Esophagus squamous epithelium (tissue), 5 donors: ENCODE measurements at places on chromosomes 5 and 9.

DNA sequence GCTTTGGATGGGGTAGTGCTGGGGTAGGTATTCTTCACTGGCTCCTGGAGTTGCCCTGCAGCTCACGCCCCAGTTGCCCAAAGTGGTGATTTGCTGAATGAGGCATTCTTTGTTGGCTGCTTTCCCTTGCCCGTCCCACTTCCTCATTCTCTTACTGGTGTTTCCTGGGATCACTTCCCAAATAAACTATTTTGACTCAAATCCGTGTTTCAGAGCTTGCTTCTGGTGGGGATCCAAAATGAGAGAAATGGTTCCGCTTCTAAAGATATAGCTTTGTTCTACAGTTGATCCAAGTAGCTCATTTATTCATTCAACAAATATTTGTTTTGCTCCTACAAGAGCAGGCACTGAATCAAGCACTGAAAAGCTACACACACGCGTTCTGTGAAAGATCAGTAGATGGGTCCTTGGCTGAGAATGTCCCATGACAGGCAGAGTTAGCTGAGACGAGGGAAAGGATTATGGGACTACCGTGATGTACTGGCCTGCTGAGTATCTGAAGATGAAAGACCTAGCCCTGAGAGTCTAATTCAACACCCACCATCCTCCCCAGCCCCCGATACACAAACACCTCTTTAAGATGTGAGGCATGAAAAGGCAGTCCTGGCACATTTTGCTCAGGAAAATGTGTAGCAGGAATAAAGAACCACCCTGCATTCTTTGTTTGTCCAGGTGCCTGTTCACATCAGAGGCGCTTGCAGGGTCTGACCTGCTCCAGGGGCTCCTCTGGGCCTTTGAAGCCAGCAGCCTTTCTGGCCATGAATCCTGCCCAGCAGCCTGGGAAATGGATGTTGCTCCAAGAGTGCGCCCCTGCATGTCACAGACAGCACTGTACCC, 143.1 kb upstream of the RANBP3L start:
- no peak for DNase-seq

- DNase-seq: no peak
Observed at GRCh38 chr5:151251001-151251551, 1.9 kb upstream of the GM2A start.

DNA sequence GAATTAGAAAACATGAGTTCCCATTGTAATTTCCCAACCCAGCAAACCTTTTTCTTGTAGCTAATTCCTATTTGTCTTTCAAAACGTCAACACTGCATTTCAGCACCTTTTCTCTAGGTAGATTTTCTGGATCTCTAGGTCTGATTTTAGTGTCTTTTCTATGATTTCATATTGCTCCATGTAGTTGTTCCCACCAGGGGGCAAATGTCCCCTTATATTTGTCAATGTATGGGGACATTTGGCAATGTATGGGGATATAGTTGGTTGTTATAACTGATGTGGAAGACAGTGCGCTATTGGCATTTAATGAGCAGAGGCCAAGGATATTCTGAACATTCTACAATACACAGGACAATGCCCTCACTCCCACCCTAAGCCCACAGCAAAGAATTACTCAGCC, 273.9 kb upstream of the ADRA1B start:
- DNase-seq: no peak

GRCh38 chr5:143693651-143694252, 118.2 kb upstream of the HMHB1 start:
- no peak for DNase-seq

DNA sequence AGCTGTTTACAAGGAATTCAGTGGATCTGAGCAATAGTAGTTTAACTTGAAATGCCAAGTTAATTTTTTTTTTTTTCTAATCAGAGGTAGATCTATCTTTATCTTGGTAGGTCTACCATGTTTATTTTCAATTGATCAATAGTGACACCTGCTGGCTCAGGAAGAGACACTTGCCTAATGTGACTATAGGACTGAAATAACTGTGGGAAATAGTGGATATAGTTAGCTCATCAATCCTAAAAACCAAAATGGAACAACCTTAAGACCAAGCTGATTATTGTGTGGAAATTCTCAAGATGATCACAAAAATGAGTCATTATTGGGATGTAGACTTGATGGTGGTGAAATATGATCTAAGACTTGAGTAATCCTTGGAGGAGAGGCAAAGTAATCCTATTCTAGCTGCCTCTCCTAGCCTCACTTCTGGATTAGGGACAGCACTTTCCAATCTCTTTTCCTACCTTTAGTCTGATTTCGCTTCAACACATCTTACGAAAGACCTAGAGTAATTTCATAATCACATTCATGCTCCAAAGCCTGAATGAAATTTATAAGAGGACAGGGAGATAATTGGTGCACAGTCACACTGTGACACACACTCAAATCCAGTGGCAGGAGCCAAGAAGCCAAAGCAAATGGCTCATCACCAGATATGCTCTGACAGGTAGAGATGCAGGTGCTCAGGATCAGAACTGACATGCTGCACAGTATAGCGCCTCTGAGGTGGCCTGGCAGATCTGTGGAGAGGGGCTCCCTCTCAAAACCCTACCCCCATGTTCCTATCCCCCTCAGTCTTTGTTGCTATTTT, 156.3 kb downstream of the HMHB1 start:
- no peak for DNase-seq

DNA sequence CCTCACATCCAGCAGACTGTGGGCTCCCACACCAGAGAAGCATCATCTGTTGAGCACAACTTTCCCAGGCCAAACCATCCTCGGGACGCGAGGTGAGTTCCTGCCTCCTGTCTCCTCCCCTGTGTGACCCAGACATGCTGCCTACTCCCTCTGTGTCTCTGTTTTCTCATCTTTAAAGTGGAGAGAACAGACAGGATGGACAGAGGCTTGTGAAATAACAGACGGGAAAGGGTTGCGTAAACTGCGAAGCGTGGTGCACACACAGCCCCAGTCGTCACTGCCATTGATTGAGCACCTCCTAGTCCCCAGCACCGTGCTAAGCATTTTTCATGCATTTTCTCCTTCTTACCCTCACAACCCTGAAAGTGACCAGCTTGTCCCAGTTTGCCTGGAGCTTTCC, 52.1 kb upstream of the LMX1B start:
- no peak for DNase-seq

DNA sequence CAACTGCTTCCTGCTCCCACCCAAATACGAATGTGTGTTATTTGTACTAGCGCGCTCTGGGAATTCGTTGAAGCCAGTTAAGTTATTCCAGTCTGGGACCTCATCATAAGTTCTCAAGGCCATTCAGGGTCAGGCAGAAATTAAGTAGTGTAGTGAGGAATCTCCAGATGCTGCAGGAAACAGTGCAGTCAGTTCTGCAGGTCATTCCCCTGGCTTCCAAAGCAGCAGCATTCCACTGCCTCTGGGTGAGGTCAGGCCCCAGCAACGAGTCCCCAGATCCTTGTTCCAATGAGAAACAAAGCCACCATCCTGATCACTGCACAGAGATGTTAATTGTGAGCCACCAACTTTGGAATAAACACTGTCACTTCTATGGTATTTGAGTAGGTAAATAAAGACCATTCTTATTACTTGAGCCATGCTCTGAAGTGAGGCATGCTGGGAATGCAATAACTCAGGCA, 33.1 kb downstream of the SVEP1 start:
- no peak for DNase-seq

DNA sequence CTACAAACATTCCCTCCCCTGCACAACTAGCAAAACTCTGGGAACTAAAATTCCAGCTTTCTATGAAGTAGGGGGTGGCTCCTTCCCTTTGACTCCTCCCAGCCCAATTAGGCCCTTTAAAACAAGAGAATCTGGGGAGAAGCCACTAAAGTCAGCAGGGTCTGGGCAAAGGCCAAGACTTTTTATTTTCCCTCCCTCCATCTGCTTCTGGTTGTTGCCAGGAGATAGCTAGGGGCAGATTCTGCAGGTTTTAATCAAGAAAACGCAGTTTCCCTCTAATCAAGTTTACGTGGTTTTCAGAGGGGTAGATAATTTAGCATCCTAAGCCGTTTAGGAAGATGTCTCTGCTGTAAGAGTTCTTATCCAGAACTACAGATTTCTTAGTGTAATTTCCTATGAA, 114.5 kb upstream of the CDH6 start:
- DNase-seq: no peak

DNA sequence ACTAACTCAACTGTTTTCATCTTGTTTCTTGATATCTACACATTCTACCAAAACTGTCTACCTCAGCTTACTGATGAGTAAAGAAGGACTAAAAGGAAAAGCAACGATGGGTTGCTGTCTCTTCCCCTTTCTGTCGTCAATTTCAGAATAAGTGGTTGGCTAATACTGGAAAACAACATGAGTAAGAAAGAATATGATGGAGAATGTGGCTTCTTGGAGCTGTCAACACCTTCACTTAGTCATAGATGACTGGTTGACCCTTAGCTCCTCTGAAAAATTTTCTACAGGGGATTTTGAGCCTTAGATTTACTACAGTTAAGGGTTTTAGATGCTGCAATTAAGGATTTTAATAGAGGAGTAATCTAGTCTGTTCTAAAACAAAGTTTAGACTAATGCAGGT, 797.9 kb downstream of the TLE4 start:
- DNase-seq: no peak

GRCh38 chr5:173808079-173808808, 79.9 kb upstream of the CPEB4 start:
- DNase-seq: no peak

- no peak for DNase-seq
Observed at GRCh38 chr9:37675661-37676060, 24.9 kb downstream of the FRMPD1 start.

GRCh38 chr9:133170716-133171115, 7.0 kb upstream of the GBGT1 start:
- no peak for DNase-seq

- DNase-seq: no peak
Observed at GRCh38 chr5:22968386-22968785, 115.2 kb upstream of the CDH12 start.

DNA sequence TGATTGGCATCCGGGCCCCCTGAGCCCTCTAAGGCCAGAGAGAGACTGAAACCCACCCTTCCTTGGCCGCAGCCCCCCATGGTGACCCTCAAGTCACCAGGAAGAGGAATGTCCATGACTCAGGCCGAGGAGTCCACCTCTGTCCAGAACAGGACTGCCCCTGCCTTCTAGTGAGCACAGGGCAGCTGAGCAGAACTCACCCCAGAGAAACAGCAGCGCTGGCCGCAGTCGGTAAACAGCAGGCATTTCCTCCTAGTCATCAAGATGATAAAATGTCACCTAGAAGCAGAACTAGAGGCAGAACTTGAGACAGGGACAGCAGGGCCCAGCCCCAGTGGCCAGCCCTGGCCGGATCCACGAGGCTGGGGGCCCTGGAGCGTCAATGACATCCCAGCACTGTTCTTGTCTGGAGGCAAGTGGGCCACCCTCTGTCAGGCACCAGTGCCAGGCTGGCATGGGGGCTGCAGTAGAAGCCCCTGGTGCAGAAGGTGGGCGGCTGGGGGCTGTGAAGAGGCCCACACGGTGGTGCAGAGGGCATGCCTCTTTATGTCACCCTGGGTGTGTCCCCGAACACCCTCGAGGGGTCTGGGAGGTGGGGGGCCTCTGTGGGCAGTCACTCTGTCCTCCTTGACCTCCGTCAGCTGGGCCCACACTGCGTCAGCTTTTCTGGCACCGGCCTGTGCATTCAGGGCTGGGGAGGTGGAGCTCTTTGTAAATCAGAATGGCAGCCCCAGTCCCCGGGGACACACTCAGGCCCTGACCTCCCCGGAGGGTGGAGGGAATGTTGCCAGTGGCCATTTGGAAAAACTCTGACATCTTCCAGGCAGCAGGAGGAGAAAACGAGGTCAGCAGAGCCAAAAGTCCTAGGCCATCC, 83.0 kb downstream of the NTNG2 start:
- no peak for DNase-seq

GRCh38 chr5:86675311-86675710, 57.6 kb downstream of the COX7C start:
- no peak for DNase-seq

GRCh38 chr5:37637165-37637845, 202.5 kb downstream of the GDNF start:
- DNase-seq: no peak

GRCh38 chr5:147290261-147290660, 55.4 kb downstream of the STK32A start:
- no peak for DNase-seq

DNA sequence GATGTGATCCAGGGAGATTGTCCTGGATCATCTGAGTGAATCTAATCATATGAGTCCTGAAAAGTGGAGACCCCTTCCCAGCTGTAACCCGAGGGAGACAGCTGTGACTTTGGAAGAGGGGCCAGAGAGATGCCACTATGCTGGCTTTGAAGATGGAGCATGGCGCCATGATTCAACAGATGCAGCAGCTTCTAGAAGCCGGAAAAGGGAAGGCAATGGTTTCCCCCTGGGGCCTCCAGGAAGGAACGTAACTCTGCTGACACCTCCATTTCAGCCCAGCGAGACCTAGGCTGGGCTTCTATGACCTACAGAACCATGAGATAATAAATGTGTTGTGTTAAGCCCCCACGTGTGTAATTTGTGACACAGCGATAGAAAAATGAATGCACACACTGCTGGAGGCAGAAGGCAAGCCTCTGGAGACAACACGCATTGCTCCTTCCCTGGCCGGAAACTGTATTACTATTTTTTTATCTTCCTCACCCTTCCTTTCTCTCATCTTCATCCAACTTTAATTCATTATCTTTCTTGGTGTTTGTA, 16.6 kb upstream of the SARDH start:
- no peak for DNase-seq

- no peak for DNase-seq
Observed at GRCh38 chr9:30673132-30673531, 1711.3 kb upstream of the ACO1 start.

GRCh38 chr9:79201636-79202035, 370.1 kb upstream of the TLE4 start:
- no peak for DNase-seq

DNA sequence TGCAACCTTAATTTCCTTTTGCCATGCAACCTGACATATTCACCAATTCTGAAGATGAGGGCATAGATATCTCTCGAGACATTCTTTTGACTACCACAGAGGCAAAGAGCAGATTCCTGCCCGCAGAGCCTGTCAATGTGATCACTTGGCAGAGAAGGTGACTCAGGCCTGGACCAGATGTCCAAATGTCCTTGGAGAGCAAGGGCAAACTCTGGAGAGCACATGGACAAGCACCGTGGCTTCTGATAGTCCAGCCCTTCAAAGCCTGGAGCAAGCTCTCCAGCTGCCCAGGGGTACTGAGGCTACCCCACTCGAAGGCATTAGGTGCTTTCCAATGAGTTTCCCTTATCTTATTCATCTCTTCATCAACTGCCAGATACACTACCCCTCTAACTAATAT, 50.4 kb upstream of the ALDH1B1 start:
- no peak for DNase-seq

GRCh38 chr9:71683598-71684235, 84.6 kb downstream of the CEMIP2 start:
- DNase-seq: no peak

DNA sequence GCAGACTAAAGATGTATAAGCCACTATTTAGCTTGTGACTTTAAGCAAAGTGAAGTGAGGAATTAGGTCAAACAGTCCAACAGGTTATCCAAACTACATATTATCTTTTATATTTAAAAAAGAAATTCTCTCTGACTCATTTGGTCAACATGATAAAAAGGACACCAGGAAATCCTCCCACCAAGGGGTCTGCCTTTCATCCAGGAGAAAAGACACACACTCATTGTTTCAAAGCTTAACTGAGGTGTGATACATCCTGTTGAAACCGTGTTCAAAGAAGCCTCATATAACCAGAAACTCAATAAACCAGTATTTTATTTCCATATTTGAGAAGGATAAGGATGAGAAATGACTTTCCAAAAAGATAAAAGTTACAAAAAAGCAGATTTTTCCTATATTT, 417.1 kb downstream of the HCN1 start:
- DNase-seq: no peak
